ENCODE measurements at places on chromosomes 16 and 17.

DNA sequence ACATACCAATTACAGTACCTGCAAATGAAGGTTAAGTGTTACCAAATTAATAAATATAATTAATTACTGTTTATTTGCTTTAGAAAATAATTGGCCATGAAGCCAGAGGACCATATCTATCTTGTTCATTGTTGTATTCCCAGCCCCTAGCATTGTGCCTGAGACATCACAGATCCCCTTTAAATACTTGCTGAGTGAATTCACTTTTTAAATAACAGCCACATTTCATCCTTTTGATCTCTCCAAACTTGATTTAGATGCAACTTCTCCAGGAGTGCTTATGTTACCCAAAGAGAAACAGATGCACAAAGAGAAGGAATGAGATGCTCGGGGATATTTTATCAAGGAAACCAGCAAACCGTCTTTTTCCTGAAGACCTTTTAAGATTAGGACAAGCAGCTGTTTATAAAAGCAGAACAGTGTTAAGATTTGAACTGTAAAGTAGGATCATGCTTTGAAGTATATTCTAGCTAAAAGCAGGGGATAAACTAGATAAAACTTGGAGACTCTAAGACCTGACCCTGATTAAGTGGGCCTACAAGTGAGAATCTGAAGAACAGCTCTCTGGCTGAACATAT lies 66.3 kb downstream of the CHD9 start:
- no peak for DNase-seq

- DNase-seq, result no peak
These were observed at the start of gene KRTAP4-6 for GRCh38 chr17:41140360-41141131. Gene KRTAP4-6 (minus strand): TSS chr17:41140544. CDS start chr17:41140487, 57 bp downstream.

- DNase-seq, result no peak
These were observed 9.1 kb downstream of the TSPOAP1 start for GRCh38 chr17:58319173-58320162.

- no peak for DNase-seq
These were observed 34.4 kb downstream of the GDPD1 start for GRCh38 chr17:59254742-59255141.

- DNase-seq, result no peak
These were observed 7.5 kb upstream of the C16orf95 start for GRCh38 chr16:87324411-87325275.

DNA sequence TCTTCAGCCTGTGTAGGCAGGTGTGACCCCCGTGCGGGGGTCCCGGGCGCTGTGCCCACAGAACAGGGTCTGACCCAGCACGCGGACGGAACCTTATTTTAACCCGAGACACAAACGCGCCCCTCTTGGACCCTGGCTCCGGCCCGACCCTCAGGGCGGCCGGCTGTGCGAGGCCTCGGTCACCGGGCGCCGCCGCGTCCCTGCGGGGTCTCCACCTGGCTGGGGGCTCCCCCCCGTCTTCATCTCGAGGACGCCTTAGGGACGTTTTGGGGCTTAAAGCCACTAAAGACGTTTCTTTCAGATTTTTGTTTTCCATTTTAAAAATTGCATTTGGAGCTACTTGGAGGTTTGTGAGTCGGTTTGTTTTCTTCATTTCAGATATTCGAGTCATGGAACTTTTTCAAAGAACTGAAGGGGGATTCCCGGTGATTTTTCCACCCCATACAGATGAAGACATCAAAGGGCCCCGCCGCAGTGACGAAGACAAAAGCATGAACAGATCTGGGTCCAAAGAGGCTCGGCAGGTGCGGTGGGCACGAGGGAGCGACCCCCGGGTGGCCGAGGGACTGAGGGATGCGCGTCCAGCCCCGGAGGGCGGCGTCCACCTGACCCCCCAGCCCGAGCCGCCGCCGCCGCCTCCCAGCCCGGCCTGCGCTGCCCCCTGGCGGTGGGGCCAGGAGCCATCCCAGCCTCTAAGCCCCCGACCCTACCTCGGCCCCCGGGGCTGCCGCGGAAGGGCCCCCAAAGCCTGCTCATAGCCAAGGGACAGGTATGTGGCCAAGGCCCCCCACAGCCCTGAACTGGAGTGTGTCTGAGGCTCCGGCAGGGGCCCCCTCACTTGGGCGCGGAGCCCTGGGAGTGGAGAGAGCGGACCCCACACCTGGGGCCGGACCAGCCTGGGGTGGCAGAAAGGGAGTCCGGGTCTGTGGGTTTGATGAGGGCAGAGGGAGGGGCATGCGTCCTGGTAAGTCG lies 3.8 kb upstream of the CD7 start:
- DNase-seq, result no peak

Data from ureter (tissue), 1 donor.